Ovary (tissue), 10 donors: ENCODE measurements at places on chromosomes 4 and X. TPM values are rescaled to one million over a fixed set of nuclear protein-coding genes. Genes with fewer than 3 reads are reported as not detected.

PRR32 gene
- not detected for total RNA-seq

PTTG2 gene
- 2.3 TPM for total RNA-seq

GAGE2A gene
- not detected for total RNA-seq

STIM2 gene
- 33.9 TPM for total RNA-seq

TACC3 gene
- total RNA-seq = 8.5 TPM

FGF5 gene
- total RNA-seq = not detected

ATP7A gene
- 10.3 TPM for total RNA-seq

DCAF4L1 gene
- not detected for total RNA-seq

PAGE2B gene
- not detected for total RNA-seq

SLC49A3 gene
- 2.9 TPM for total RNA-seq

PASD1 gene
- total RNA-seq = not detected

CXCL9 gene
- 0.57 TPM for total RNA-seq

DNA sequence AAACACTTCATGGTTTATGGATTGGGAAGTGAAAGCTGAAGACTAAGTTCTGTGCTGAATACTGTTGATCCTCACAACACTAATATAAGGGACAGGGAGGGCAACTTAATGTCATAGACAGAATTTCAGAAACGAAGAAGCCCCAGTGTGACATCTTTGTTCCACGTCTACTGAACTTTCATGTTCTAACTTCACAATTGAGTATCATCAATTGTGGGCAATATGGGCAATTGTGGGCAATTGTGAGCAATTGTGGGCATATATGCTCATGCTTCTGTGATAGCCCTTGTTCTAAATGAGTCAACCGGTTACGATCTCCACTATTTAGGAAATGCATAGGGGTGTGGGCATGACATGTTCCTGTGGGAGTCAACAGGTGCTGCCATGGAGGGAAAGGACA lies 33.7 kb downstream of the CYBB start:
- DNase-seq = no peak
- no peaks in the 10 kb centered on the region for H3K27me3 ChIP-seq
- H3K4me1 ChIP-seq = no peaks in the 10 kb centered on the region
- H3K27ac ChIP-seq = no peak overlapping the region
- H3K4me3 ChIP-seq = no peak overlapping the region

DNA sequence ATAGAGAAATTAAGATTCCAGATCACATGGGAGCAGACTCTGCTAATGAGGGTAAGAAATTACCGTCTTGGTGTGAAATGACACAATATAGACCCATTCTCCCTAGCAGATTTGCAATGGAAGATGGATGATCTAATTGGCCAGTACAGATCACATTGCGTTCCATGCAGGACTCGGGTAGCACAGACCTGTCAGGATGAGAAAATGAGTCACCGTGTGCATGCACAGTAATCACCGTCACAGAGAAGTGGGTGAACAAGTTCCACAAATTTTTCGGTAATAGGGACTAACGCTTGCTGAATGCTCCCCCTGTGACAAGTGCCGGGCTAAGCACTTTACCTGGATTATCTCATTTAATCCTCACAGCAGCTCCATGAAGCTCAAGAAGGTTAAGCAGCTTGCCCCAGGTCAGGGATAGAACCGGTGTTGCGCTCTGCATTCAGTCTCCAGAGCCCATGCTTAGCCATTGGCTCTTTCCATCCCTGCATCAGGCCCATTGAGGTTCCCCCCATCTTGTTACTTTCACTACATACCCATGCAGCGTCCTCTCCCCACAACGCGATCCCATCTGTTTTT lies 375.6 kb downstream of the FBXW7 start:
- H3K4me3 ChIP-seq = no peak overlapping the region
- no peaks in the 10 kb centered on the region for H3K4me1 ChIP-seq
- H3K27ac ChIP-seq = no peak overlapping the region
- H3K36me3 ChIP-seq = no peaks in the 10 kb centered on the region
- H3K27me3 ChIP-seq = no peaks in the 10 kb centered on the region

DNA sequence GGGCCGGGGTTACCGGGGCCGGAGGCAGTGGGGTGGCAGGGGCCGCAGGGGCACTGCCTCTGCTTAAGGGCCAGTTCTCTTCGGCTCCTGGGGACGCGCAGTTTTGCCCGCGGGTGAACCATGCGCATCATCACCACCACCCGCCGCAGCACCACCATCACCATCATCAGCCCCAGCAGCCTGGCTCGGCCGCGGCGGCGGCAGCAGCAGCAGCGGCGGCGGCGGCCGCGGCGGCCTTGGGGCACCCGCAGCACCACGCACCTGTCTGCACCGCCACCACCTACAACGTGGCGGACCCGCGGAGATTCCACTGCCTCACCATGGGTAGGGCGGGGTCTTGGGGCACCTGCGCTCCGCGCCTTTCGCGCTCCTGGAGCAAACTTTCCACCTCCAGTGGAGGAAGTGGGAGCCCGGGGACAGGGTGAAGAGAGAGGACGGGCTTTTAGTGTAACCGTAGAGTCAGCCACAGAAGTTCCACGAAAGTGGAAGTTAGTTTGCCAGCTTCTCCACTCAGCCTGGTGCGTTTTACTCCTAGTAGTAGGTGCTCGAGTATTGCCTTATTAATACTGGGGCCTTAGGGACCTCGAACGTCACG lies 729 bp downstream of the GSX2 start:
- peaks cover 16% of the 10 kb centered on the region for H3K4me1 ChIP-seq
- DNase-seq = no peak
- no peaks in the 10 kb centered on the region for H3K27me3 ChIP-seq
- H3K4me3 ChIP-seq = no peak overlapping the region
- H3K27ac ChIP-seq = no peak overlapping the region

GRCh38 chr4:107862658-107863057 lies 37.9 kb downstream of the SGMS2 start:
- H3K4me3 ChIP-seq = no peak overlapping the region
- DNase-seq = no peak
- no peaks in the 10 kb centered on the region for H3K27me3 ChIP-seq
- no peaks in the 10 kb centered on the region for H3K4me1 ChIP-seq

DNA sequence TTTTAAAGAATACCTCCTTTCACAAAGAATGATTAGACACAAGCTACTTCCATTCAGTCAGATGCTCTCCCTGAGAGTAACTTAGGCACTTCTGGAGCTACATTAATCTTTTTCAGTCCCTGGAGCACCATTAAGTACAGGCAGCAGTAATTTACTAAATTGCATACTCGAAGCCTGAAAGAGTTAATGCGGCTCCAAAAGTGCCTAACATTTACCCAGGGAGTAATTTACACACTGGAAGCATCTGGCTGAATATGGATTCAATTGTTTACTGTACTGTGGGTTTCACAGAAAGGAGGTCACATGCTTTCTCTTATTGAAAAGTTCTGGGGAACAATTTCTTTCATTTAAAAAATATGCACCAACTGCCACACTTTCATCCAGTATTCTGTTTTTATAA lies 260.8 kb upstream of the TENM3 start:
- H3K4me1 ChIP-seq = no peaks in the 10 kb centered on the region
- no peak overlapping the region for H3K27ac ChIP-seq
- DNase-seq = no peak
- H3K27me3 ChIP-seq = no peaks in the 10 kb centered on the region
- H3K36me3 ChIP-seq = no peaks in the 10 kb centered on the region
- H3K4me3 ChIP-seq = no peak overlapping the region

DNA sequence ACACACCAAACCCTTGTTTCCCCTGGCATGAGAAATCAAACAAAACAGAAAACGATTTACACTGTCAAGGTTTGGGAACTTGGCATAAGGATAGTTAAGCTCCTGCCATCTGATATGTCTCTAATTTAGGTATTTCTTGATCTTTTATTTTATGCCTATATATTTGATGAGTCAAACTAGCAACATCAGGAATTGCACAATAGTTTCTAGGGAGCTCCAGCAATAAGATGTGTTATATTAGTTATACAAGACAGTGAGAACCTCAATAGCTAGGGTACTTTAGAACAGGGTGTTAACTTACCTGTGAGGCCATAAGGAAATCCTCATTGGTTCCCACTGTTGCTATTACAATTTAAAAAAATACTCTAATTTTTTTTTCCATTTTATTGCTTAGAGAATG lies 474.2 kb downstream of the GBA3 start:
- H3K27me3 ChIP-seq = no peaks in the 10 kb centered on the region
- H3K4me1 ChIP-seq = no peaks in the 10 kb centered on the region
- DNase-seq = no peak
- no peaks in the 10 kb centered on the region for H3K36me3 ChIP-seq

GRCh38 chrX:40953369-40953768 lies 131.9 kb upstream of the USP9X start:
- no peak for DNase-seq
- H3K27me3 ChIP-seq = no peaks in the 10 kb centered on the region
- H3K27ac ChIP-seq = no peak overlapping the region
- H3K36me3 ChIP-seq = no peaks in the 10 kb centered on the region
- H3K4me1 ChIP-seq = no peaks in the 10 kb centered on the region

- H3K4me1 ChIP-seq = no peaks in the 10 kb centered on the region
- H3K4me3 ChIP-seq = no peak overlapping the region
- H3K27me3 ChIP-seq = no peaks in the 10 kb centered on the region
Observed at GRCh38 chr4:26557164-26557563, 26.7 kb upstream of the TBC1D19 start.

- H3K4me3 ChIP-seq = no peak overlapping the region
- no peak overlapping the region for H3K27ac ChIP-seq
- DNase-seq = no peak
- H3K27me3 ChIP-seq = no peaks in the 10 kb centered on the region
Observed at GRCh38 chr4:43380093-43380492, 487.6 kb downstream of the GRXCR1 start.

- no peaks in the 10 kb centered on the region for H3K36me3 ChIP-seq
- H3K27me3 ChIP-seq = no peaks in the 10 kb centered on the region
- DNase-seq = no peak
- H3K4me3 ChIP-seq = peak overlapping the region; percentile 12
Observed at GRCh38 chr4:174214101-174214878, 69.2 kb downstream of the FBXO8 start.

GRCh38 chrX:40773809-40774208 lies 38.5 kb upstream of the MED14 start:
- DNase-seq = no peak
- no peaks in the 10 kb centered on the region for H3K36me3 ChIP-seq
- no peaks in the 10 kb centered on the region for H3K4me1 ChIP-seq
- H3K27me3 ChIP-seq = no peaks in the 10 kb centered on the region
- no peak overlapping the region for H3K4me3 ChIP-seq

DNA sequence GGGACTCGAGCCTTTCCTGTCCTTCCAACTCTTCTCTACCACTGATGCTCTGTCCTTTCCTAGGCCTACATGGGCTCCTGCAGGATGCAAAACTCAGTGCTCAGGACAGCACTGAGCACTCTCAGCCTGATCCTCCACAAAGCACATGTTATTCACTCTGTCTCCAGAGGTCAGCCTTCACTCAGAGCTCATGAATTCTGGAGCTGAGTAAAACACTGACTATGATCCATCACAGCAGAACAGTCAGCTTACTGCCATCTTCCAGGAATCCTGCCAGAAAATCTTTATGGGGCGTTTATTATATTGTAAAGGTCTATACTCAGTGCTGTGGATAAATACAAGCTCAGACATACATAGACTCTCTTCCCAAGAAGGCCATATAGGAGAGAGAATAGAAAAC lies 121.5 kb upstream of the CPEB2 start:
- DNase-seq = no peak
- H3K36me3 ChIP-seq = no peaks in the 10 kb centered on the region
- H3K4me1 ChIP-seq = no peaks in the 10 kb centered on the region
- no peak overlapping the region for H3K27ac ChIP-seq
- H3K27me3 ChIP-seq = no peaks in the 10 kb centered on the region
- no peak overlapping the region for H3K4me3 ChIP-seq

DNA sequence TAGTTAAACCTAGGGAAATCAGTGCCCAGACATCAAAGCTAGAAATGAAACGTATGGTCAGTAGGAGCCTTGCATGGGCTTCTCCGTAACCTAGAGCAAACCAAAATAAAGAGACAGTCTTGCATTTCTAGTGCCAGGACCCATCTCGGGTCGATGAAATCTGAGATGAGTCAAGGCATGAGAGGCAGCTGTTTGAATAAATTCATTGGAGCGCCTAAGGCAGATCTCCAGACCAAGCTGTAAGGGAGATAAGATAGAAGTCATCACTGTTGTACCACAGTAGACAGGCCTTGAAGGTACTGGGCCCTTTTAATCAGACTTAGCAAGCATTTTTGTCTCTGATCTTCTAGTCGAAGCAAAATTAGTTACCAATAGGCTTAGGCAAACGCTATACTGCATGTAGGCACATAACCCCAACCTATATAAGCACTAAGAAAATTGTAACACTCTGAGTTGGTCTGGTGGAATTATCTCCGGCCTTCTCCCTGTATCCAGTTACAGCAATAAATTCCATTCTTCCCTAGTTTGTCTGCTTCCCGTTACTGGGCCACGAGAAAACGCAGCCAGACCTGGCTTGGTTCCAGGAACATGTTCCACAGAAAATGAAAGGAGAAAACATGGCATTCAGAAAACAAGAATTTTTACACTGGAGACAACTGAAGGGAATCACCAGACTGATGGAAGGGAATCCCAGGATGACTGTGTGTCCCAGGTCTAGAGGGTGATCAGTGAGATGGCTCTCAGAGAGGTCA lies 21.1 kb upstream of the PAPSS1 start:
- H3K27me3 ChIP-seq = no peaks in the 10 kb centered on the region
- no peak overlapping the region for H3K4me3 ChIP-seq
- H3K27ac ChIP-seq = peak overlapping the region; percentile 11
- H3K4me1 ChIP-seq = peaks cover 5% of the 10 kb centered on the region
- peak; percentile 82 for DNase-seq

DNA sequence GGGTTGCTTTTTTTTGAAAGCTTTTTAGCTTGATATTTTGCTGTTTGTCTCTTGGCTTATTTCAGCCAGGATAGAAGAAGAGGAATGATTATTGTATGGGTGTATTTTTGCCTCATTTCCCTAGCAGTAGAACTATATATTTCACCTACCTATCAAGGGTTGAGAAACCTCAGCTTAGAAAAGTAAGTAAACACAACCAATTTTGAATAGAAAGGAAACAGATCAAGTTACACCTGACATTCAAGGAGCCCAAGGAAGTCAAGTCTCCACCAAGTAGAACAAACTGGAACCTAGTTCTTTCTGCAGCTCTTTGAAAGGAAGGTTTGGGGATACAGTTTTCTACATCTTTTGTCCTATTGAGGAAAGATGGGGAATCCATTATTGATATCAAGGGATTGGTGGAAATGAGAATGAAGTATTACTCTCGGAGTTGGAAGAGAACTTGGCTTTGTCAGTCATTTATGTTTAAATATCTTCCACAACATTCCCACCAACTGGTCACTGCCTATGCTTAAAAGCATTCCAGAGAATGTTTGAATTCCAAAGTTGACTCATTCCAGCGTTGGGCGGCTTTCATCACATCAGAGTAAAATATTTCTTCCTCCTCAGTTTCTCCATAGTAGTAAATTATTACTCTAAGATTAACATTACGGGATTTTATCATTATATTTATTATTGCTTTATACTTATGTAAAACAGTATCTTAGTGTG lies 207.8 kb upstream of the CNKSR2 start:
- H3K4me3 ChIP-seq = no peak overlapping the region
- no peaks in the 10 kb centered on the region for H3K4me1 ChIP-seq
- H3K27ac ChIP-seq = no peak overlapping the region
- H3K27me3 ChIP-seq = no peaks in the 10 kb centered on the region
- H3K36me3 ChIP-seq = no peaks in the 10 kb centered on the region

GRCh38 chr4:6913350-6913905 lies 3.8 kb downstream of the TBC1D14 start:
- no peak overlapping the region for H3K27ac ChIP-seq
- H3K27me3 ChIP-seq = no peaks in the 10 kb centered on the region
- H3K4me1 ChIP-seq = peaks cover 28% of the 10 kb centered on the region
- DNase-seq = no peak
- H3K36me3 ChIP-seq = no peaks in the 10 kb centered on the region

- H3K36me3 ChIP-seq = no peaks in the 10 kb centered on the region
- H3K27ac ChIP-seq = no peak overlapping the region
- no peak for DNase-seq
- no peak overlapping the region for H3K4me3 ChIP-seq
Observed at GRCh38 chr4:134540588-134540987, 339.0 kb upstream of the PABPC4L start.
